Stimulated activated CD4-positive, alpha-beta T cell treated with anti-CD3 and anti-CD28 coated beads, Interleukin-1b, Interleukin-23, amount 100 ng/mL, for 24 hours (primary cell): ENCODE measurements at places on chromosomes 7 and 10.

DNA sequence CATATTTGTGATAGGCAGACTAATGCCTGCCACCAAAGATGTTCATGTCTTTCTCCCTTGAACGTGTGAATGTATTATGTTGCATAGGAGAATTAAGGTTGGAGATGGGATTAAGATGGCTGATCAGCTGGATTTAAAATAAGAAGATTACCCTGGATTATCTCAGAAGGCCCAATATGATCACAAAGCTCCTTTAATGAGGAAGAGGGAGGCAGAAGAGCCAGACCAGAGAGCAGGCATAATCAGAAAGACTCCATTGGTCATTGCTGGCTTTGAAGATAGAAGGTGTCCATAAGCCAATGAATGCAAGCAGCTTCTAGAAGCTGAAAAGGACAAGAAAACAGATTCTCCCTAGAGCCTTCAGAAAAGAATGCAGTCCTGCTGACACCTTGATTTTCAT lies 410.3 kb downstream of the GRM8 start:
- no peak for DNase-seq

DNA sequence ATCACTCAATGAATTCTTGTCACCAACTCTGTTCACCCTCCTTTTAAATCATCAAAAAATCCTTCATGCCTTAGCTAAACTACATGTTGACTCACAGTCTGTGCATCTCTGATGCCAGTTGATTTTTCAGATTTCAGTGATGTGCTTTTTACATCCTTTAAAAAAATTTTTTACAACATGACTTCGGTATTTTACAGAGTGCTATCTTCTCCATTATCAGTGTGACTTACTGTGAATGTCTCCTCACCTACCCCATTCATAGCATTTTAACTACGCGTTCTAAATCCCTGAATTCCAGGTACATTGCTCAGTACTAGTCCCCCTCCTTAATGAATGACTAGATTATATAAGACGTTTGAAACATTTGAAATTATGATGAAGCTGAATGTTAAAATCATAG lies 98.7 kb downstream of the DNAH11 start:
- no peak for DNase-seq

GRCh38 chr10:75956624-75957023 lies 525.2 kb downstream of the LRMDA start:
- no peak for DNase-seq

DNA sequence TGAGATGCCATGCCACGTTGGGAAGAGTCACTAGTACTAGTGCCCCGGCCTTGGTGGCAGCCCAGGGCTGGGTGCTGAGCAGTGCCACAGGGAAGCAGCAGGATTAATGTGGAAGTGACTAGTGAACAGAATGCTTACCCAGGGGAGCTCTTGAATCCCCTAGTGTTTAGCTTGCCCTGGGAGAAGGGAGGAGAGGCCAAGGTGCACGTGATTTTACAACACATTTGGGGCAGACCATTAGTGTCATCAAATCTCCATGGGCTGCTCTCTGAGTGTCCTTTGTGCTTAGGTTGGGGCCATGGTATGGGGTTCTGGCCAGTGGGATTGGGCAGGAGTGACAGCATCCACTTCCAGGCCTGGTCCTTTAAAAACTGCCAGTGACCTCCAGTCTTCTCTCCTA lies 37.5 kb downstream of the ARHGAP22 start:
- no peak for DNase-seq

GRCh38 chr7:37848297-37848696 lies at the start of gene NME8:
TSS of gene NME8 (plus strand) at chr7:37848597. CDS start at chr7:37850267, 1,670 bp downstream.
- DNase-seq: no peak

GRCh38 chr10:106816318-106817085 lies 348.0 kb downstream of the SORCS1 start:
- no peak for DNase-seq

- DNase-seq: no peak
Measured at GRCh38 chr10:130227883-130228282, 91.7 kb downstream of the GLRX3 start.

- DNase-seq: no peak
Measured at GRCh38 chr10:128186959-128187787, 61.0 kb upstream of the MKI67 start.

- DNase-seq: no peak
Measured at GRCh38 chr7:70553364-70553763, 578.6 kb upstream of the GALNT17 start.

GRCh38 chr10:61994405-61995219 lies 93.1 kb downstream of the ARID5B start:
- DNase-seq: no peak

DNA sequence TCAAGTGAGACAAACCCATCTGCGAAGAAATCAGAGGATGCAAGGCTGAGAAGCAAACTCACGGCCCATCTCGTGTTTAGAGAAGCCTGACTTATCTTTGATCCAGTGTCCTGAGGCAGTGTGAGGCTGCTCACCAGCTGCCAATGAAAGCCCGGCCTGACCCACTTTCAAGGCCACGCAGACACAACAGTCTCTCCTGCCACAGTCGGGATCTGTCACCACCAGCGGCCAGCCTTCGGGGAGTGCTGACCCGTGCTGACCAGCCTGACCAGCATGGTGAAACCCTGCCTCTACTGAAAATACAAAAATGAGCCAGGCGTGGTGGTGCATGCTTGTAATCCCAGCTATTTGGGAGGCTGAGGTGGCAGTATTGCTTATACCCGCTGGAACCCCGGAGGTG lies 7.4 kb upstream of the DNAJB6 start:
- DNase-seq: no peak

DNA sequence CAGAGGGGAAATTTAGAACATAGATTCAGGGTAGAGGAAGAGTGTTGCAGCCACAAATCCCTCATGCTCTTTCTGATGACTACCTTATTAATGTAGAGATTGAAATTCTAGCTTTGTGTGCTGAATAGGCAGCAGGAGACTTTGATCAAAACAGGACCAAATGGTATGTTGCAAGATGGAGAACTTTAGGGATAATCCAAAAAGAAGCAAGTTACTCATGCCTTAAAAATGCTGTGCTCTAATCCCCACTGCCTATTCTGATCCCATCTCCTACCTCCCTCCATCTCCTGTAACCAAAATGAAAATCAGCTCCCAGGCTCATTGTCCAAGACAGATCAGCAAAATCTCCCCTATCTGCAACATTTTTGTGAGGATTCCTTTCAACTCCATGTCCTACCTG lies 31.3 kb downstream of the CH25H start:
- DNase-seq: no peak

- no peak for DNase-seq
Measured at GRCh38 chr10:128316925-128317324, 190.7 kb upstream of the MKI67 start.

- DNase-seq: no peak
Measured at GRCh38 chr7:27096768-27097514, 1.1 kb upstream of the HOXA1 start.

DNA sequence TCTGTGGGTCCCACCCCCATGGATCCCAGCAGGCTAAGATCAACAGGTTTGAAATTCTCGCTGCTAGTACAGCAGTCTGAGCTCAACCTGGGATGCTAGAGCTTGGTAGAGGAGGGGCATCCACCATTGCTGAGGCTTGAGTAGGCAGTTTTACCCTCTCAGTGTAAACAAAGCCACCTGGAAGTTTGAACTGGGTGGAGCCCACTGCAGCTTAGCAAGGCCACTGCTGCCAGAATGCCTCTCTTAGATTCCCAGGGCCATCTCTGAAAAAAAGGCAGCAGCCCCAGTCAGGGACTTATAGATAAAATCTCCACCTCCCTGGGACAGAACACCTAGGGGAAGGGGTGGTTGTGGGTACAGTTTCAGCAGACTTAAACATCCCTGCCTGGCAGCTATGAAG lies 190.0 kb upstream of the CACNA2D1 start:
- DNase-seq: no peak

DNA sequence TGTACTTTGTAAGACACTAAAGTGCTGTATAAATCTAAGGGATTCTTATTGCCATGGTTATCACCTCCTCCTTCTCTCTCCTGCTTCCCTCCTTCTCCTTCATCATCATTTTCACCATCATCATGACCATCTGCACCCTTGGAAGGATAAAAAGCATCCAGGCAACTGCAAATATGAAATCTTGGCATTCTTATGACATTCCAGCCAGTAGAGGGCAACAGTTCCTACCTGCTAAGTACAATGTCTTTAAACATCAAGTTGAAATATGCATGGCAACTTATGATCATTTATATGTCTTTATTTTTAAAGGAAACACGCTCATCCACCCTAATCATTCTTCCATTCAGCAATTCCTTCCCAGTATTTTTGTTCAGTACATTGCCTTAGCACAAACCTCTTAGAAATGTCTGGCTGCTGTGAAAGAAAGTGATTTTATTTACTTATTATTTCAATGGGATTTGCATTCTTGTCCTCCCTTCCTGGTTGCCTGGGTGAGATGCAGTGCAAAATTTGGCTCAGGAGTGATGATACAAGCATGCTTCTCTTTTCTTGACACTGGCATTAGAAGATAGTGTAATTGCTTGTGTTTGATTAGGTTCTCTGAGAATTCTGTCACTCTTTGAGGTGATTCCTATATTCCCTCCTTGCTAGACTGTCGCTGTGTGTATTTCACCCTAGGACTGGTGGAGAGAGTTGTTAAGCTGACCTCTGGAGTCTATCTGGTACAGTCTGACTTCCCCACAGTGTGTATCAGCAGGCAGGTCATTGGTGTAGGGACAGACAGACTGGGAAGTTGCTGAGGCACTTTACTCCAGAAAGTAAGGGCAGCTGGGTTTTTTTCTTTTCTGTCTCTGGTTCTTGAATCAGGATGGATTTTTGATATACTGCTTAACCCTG lies 188.5 kb upstream of the BMPER start:
- DNase-seq: no peak

GRCh38 chr10:11335881-11336430 lies 275.5 kb downstream of the USP6NL start:
- DNase-seq: no peak

DNA sequence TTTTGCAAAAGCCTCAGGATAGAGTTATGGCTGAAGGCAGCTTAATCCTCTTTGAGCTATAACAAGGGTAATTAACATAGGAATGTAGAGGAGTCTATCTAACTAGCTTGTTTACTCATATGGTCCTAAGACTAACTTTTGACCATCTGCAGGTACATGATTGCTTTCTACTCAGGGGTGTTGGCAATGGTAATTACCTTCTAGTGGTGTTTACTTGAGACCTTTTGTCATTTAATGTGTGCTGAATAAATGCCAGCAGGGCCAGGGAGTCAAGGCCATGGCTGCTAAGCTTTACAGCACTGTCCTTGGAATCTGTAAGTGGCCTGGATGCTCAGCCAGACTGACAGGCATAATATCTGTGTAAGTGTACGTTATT lies 1325.0 kb downstream of the XPNPEP1 start:
- no peak for DNase-seq

DNA sequence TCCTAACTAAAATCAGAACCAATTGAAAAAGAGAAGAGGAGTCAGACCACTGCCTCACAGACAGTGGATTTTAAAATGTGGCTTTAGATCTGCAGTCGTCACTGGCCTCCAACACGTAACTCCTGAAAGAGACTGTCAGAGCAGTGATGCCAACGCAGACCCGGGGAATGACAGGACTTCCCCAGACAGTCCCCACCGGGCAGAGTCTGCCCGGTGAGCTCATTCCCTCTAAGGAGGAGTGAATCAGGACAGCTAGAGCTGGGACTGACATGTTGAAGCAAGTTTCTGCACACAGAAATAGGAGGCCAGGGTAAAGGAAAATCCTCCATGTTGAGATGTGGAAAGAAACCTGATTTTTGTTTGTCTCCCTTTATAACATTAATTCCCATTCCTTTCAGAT lies 105.0 kb downstream of the TES start:
- no peak for DNase-seq

- DNase-seq: no peak
Measured at GRCh38 chr10:31926765-31927564, 1.7 kb downstream of the ARHGAP12 start.

GRCh38 chr7:130242198-130243014 lies 24.3 kb upstream of the CPA2 start:
- peak; percentile 26 for DNase-seq

GRCh38 chr7:14351167-14351566 lies 361.7 kb upstream of the ETV1 start:
- DNase-seq: no peak

GRCh38 chr7:16881844-16882243 lies at the start of gene AGR3:
TSS of gene AGR3 (minus strand) at chr7:16881983. CDS start at chr7:16878618, 3,365 bp downstream.
- DNase-seq: no peak

DNA sequence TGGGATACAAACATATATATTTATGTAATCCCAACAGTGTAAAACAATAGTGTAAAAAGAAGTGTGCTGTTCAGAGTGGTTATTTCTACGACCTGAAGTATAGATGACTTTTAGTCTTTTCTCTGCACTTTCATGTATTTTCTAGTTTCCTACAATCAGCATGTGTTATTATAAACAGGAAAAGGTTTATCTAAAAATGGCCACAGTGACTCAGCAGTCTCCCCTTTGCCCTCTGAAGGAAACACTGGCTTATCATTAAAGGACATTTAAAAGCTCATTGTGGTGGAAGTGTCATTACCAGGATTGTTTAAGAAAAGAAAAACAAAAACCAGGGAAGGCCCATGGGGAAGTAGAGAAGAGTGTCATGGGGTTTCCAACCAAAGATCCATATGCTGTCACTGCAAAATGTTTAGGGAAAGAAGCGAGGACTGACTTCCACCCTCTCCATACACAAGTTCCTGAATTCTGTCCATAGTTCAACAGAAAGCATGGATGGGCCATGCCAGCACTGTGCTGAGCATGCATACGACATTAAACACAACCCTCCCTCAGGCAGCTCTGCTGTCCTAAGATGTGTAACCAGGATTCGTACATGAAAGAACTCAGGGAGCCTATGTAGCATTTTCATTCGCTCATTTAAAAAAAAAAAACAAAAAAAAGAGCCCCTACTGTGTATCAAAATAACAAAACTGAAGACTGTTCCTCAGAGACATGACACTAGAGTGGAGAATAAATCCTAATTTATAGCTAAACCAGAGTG lies 10.2 kb downstream of the CYREN start:
- DNase-seq: no peak

DNA sequence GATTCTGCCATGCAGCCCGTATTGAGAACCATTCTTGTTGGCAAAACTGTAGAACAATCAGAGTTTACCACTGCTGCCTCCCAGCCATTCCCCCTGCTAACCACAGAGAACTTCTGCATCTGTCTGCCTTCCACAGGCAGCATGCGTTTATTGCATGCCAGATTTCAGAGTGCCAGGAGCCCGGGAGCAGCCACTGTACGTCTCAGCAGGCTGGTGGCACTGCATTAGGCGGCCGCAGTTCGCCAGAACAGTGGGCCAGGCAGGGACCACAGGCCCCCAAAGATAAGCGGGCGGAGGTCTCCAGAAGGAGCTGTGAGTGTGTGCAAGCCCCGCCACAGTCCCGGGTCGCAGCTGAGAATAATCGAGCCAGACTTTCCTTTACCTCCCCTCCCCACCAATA lies 31.8 kb downstream of the ZNF467 start:
- no peak for DNase-seq

- peak; percentile 29 for DNase-seq
Measured at GRCh38 chr7:155962191-155962967, 150.1 kb upstream of the SHH start.
